ENCODE measurements at places on chromosomes 13 and 19.

DNA sequence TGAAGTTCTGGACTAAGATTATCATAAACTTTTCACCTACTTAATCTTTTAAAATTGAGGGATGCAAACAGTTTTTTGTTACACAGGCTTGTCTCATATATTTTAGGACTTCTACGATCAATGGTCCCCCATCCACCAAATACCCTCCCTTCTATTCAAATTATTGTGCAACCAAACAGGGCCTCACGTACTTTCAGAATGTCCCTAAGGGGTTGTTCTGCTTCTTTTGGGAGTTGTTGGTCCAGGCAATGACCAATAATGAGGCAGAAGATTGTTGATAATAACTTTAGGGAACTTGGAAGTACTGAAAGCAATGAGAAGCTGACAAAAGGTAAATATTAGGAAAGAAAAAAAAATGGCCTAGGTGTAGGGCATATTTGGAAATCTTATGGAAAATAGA lies 2.9 kb downstream of the DNAJC15 start:
- DNase-seq = no peak

- no peak for DNase-seq
Measured at GRCh38 chr13:27421101-27421871, 3.1 kb upstream of the GTF3A start.

DNA sequence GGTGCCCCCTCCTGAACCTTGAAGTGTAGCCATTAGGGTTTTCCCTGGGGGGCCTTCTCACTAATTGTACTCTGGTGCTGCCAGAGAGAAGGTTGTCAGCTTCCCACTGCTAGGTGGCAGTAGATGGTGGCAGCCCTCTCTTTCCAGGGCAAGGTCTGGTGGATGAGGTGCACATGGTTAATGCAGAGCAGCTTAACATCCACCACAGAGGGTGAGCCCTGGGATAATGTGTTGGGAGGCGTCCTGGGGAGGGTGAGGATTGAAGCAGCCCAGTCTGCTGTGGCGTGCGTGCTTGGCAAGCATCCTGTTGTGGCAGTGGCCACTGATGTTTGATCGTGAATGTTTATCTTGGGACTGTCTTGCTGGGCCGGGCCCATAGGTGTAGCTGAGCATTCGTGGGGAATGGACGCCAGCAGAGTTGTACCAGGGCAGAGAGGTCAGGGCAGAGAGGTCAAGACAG lies 5.8 kb downstream of the EGLN2 start:
- no peak for DNase-seq

DNA sequence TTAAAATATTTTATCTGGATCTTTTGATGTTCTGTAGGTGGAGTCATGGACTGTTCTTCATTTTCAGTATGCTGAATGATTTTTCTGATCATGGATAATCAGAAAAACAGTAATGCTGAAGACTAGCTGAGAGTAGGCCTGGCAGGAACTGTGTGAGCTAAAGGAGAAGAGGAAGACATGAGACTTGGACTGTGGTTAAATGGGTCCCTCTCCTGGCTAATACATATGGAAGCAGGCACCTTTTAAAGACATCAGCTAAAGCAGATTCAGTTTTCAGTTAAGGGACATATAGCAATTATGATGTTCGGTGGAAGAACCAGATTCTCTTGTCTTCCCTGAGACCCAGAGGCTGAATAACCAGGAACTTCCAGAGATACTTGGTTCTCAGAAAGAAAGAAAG lies 169.4 kb downstream of the OLFM4 start:
- no peak for DNase-seq

GRCh38 chr13:34408640-34409039 lies 533.4 kb upstream of the NBEA start:
- DNase-seq = no peak

GRCh38 chr13:36417331-36417730 lies 15.0 kb upstream of the CCNA1 start:
- no peak for DNase-seq

- no peak for DNase-seq
Measured at GRCh38 chr19:10460714-10461046, 40.3 kb downstream of the PDE4A start.

DNA sequence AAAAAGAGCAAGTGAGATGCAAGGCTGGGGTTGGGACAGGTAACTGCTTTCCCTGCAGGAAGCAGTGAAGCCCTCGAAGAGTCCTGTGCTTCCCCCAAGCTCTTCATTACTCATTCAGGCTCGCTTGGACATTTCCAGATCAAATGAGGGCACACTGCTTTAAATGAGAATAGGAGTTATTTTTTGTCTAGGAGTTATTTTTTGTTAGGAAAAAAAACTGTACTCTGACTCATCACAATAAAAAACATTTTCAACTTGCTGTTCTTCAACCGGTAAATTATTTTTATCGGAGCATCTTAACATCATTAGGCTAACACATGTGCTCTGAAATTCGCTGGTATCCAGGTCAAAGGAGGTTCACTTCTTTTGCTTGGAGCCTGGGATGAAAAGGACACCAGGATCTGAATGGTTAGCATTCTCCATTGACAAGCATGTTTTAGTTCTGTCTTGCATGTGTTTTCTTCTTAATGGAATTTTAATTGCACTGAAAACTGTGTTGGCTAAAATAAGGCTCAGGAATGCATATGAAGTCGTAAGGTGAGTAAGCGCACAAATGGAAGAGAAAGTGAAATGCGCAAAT lies 80.7 kb upstream of the STK24 start:
- no peak for DNase-seq

DNA sequence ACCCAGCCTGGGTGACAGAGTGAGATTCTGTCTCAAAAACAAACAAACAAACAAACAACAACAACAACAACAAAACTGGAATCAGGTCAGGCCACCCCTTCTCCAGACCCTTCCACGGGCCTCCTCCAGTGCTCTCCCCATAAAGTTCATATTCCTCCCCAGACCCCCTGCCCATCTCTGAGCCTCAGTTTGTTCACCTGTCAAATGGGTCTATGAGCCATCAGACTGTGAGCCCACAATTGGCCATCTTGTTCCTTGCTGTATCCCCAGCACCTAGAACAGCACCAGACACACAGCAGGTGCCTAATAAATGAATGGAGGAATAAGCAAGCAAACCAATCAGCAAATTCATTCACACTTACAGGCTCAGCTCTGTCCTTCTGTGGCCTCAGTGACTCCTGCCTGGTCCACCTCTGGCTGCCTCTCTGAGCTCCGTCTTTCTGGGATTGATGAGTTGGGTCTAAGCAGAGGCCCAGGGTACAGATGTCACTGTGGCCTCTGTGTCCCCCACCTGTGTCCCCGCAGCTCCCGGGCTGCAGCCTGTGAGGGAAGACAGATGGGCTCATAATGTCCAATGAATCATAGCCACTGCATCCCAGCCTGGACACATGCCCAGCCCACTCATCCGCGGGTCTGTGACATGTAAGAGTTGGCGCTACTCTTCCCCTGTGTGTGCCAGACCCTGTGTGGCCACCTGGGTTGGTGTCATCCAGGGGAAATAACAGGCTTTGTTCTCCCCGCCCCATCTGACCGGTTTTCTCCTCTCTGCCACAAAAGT lies 19.6 kb upstream of the PTPRS start:
- DNase-seq = no peak

GRCh38 chr13:112062571-112063570 lies 4.1 kb upstream of the SOX1 start:
- no peak for DNase-seq

GRCh38 chr13:49651570-49652354 lies 23.5 kb downstream of the ARL11 start:
- DNase-seq = no peak

DNA sequence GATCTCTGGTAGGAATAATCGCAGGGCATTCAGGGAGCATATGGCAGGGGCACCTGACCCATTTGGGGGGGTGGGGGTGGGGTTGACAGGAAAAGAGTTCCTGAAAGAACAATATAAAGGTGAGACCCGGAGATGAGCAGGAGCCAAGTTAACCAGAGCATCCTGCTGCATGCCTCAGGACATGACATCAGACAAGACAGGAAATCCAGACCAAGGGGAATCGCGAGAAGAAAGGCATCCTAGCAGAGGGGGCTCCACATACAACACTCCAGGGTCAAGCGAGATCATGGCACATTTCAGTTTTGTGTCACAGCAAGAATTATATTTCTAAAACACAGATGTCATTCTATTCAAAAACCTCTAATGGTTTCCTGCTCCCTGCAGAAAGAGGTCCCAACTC lies 393.1 kb downstream of the COG6 start:
- no peak for DNase-seq

DNA sequence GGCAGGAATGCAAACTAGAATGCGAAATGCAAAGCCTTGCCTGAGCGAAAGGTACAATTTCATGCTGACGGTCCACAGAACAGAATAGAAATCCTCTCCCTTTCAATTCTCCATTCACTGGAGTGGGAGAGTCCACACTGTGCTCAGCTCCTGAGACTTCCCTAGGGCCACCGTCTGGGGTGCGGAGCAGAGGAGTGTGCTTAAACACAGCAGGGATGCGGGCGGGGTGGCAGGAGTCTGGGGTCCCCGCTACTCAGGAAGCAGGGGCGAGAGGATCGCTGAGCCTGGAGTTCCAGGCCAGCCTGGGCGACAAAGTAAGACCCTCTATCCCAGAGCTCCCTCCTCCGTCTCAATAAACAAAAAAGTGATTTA lies 552 bp upstream of the ZNF816 start:
- no peak for DNase-seq

GRCh38 chr19:12969292-12969988 lies at the start of gene DAND5:
Gene DAND5 (plus strand): TSS chr19:12969576. CDS start chr19:12969661, 85 bp downstream.
- DNase-seq = no peak

DNA sequence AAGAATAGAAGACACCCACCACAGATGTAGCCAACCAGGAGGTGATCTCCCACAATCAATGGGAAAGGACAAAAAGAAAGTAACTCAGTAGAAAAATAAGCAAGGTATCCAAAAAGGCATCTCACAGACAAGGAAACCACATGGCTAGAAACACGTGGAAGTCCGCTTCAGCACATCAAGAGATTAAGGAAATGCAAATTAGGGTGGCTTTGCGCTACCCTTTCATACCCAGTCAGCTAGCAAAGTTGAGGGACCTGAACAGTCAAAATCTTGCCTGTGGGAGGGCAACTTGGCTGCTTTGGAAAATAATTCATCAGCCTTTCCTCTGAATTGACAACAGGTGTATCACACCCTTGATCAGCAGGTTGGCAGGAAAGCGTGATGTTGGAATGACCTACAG lies 11.6 kb upstream of the UQCR11 start:
- DNase-seq = no peak

DNA sequence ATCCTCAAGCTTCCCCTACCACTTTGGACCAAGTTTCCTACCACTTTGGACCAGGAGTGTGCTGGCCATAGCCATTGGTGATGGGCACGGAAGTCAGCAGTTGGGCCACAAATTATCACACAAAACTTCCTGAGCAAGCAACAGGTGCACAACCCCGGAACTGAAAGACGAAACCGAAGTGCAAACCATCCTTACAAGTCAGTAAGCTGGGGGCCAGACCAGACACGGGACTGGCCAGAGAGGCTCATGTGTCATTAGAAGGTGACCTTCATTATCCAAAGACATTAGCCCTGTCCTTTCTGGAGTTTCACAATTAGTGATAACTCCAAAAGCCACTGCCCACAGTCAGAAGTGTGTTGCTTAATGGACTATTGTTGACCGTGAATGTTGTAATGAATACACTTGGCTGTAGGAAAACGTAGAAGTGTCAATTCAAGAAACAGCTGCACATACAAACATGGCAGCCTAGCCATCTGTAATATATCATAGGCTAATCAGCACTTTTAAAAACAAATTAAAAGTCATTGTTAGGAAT lies 244.1 kb upstream of the IRS2 start:
- DNase-seq = no peak

- DNase-seq = no peak
Measured at GRCh38 chr19:5877882-5878281, 7.5 kb upstream of the FUT5 start.

- DNase-seq = no peak
Measured at GRCh38 chr13:38693641-38694040, 6.8 kb downstream of the FREM2 start.

DNA sequence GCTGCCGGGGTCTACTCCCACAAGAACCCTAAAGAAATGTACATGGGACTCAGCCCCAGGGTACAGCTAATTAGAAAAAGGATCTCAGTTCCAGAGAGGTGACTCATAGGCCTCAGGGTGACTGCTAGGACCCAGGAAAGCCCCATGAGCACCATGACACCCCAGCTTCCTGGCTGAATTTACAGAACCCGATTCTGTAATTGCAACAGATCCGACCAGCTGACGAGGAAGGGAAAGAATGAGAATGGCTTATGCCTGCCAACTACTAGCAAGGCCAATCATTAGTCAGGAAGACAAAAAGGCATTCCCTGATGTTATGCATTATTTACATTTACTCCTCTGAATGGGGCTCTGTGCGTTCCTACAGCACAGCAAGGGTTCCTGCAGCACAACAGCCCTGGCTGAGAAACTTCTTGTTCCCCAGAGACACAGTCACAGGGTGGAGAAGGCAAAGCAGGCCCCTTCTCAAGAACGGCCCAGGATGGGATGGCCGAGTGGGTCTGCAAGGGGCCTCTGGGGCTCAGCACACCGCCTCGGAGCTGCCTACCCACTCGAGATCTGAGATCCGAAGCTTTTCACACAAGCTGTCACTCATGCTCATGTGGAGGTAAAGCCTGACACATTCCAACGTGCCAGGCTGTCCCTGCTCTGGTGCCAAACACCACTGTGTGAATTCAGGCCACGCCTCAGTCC lies 27.2 kb downstream of the PBX4 start:
- peak; percentile 96 for DNase-seq

- no peak for DNase-seq
Measured at GRCh38 chr19:16566161-16566560, 6.1 kb downstream of the SLC35E1 start.

GRCh38 chr19:24101459-24102115 lies 14.6 kb downstream of the ZNF254 start:
- no peak for DNase-seq

- no peak for DNase-seq
Measured at GRCh38 chr13:113078902-113079780, 26.4 kb upstream of the F7 start.

- no peak for DNase-seq
Measured at GRCh38 chr13:81326913-81327312, 986.0 kb upstream of the SPRY2 start.

- DNase-seq = peak; percentile 89
Measured at GRCh38 chr19:44684892-44685863, 13.8 kb upstream of the CEACAM16 start.

- no peak for DNase-seq
Measured at GRCh38 chr19:33297401-33298145, 4.8 kb downstream of the CEBPA start.

GRCh38 chr13:79386125-79386826 lies 19.8 kb downstream of the RBM26 start:
- DNase-seq = no peak

DNA sequence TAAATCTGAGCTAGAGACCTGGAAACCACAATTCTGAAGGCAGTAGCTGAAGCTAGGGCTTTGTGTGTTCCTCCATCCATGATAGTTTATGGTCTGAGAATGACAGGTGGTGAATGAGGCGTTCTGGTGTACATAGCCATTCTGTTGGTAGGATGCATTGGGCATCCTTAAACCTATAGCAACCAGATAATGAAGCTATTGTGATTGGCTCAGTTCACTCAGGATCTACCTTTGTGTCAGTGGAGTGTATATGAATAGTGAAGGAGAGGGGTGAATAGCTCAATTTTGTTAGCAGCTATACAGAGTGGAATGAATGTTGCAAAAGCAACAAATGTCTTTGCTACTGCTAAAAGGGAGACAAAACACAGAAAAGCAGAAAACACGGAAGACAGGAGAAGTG lies 80.0 kb upstream of the PCDH20 start:
- DNase-seq = no peak

Measured in amniotic stem cell (primary cell).